ENCODE measurements at places on chromosomes 7 and 10.
A peak's percentile ranks its signal among the peaks of the same experiment; 100 is the strongest.

DNA sequence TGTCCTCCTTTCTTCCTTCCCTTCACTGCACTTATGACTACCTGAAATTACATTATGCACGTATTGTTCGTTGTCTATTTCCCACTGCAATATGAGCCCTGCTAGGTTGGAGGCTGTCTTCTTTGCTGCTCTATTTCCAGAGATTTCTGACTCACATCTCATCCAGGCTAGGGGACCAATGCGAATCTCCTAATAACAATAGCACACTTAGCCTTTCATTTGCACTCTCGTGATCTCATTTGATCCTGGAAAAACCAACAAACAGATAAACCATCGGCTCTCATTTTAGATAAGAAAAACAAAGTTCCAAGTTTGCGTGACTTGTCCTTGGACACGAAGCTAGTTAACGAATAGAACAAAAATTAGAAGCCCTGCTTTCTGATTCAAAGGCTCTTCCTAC is 1.4 kb downstream of the ZNF438 start:
- DNase-seq = peak; percentile 43

DNA sequence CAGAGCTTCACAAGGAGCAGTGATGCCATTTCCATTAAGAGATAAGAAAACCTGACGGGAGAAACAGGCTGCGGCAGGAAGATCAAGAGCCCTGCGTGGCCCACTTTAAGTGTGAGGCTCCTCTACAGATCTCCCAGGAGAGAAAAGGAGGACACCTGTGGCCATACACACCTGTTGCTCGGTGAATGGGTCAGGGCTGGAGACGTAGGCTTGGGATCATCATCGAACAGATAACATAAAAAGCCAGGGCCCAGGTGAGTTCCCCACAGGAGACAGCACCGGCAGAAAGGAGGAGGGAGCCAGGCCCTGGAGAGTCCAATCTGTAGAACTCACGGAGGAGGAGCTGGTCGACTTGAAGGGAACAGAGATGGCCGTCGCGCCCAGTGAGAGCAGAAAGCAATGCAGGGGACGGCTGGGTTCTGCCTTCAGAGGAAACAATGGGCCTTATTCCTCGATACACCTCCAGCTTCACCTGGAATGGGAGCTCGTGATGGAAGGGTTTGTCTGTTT is 556.8 kb downstream of the DNAJB6 start:
- no peak for DNase-seq

DNA sequence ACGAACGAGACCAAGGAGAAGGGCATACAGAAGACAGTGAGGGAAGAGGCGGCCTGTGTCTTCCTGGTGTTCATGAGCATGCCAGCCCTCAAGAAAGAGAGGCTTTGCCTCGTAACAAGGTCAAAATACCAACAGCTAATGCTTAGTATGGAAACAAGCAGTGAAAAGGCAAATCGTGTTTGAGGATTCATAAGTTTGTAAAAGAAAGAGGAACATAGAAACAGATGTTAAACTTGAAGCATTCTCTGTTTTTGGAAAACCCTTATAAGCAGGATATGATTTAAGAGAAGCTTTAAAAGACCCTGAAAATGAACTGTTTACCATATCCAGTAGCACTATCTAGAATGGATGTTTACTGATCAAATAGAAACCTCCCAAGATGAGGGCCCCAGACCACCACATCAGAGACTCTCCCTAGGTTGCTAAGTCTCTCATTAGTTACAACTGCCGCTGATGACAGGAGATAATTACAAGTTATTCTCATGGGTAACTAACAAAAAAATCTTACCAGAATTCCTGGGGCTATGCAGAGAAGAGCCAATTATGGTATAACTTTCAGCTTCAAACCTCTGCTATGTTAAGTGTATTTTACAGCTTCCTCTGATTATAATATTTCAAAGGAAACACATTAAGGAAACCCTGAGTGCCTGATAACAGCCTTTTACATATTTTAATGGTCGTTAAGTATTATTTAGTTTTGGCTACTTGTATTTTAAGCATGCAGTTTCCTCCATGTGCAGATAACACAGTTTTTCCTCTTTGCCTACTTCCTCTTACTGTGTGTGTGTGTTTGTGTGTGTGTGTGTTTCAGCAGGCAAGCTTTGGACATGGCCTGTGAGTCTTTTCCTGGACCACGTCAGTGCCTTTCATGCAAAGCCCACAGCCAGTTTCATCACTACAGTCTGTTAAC is 17.9 kb downstream of the JCAD start:
- no peak for DNase-seq

- DNase-seq = peak; percentile 39
These were observed 47.5 kb downstream of the CTBP2 start for GRCh38 chr10:125112697-125113494.

DNA sequence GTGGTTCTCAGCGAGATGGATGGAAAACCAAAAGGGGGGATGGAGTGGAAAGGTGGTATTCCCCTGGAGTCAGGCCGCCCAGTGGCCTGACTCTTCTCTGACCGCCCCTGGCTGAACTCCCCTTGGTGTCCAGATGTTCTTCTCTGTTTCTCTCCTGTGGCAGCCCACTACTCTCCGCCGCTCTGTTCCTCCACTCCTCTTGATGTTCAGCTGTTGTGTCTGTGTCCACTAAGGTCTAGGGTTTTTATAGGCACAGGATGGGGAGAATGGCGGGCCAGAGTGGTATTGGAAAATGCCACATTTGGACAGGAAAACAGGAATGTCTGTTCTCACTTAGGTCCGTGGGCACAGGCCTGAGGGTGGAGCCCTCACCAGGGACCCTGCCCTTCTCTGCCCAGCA is 954.3 kb upstream of the MBL2 start:
- no peak for DNase-seq

DNA sequence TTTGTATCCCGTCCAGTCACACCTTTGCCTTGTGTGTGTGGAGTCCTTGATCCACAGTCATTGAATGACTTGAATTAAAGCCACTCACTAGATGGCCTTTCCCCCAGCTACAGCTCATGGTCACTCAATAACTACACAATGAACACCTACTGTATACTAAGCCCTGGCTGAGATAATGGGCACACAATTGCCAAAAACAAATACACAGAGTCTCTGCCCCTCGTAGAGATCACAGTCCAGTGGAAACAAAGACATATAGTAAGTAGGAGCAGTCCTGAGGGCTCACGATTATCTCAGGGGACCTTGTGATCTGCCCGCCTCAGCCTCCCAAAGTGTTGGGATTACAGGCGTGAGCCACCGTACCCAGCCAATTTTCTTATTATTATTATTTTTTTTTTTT is 22.1 kb upstream of the DDIT4 start:
- no peak for DNase-seq

- DNase-seq = no peak
These were observed 112.0 kb downstream of the EBF3 start for GRCh38 chr10:129851941-129852640.

GRCh38 chr7:134731616-134732015 is 47.8 kb upstream of the CALD1 start:
- no peak for DNase-seq

GRCh38 chr7:74010407-74010806 is 17.6 kb upstream of the ELN start:
- DNase-seq = no peak

DNA sequence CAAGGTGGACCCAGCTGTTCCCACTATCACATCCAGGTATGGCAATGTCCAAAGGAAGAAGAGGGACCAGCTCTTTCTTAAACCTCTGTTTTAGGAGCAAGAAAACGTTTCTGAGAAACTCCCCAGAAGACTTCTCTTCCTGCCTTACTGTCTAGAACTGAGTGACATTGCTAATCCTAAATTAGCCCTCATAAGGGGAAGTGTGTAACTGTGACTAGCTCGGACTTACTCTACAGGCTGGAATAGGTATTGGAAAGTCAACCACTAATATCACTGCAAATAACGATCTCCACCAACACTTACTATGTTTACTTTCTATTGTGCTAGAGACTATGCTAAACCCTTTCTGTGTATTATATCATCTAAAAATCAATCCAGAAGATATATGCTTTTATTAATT is 49.9 kb upstream of the RELN start:
- DNase-seq = no peak

DNA sequence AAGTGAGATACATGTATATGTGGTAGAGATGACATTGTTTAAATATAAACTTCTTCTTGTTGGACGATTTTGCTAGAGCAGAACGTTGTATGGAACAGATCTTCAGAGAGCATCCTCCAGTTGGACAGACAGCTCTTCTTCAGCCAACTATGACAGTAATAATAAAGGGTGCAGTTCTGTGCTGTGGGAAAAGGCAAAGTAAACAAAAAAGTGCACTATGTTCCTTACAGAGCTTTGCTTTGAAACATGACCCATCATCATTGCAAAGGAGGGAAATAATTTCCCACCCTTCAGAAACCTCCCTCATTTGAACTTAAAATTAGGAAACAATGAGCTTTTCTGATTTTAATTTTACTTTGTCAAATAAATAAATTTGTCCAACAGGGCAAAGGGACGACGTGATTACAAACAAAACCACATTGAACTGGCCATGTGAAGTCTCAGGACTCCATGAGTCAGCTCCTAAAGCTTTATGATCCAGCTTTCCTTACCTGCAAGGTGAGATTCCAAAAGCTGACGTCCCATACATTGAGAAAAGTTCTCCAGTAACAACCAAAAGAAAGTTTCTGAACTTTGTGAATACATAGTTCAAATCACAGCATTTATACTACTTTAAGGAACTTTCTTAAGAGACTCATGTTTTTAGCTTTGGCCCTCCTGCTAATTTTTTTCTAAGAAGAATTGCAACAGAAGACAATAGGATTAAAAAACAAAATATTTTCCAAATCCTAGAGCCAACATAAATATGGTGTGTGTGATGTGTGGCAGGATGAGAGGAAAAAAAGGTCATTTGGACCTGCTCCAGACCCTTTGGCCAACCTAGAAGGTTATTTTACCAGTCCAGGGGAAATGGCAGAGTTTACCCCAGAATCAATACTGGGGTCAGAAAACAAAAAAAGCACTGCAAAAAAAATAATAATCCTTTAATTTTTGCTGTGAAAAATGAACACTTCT is 565.4 kb upstream of the NRP1 start:
- peak; percentile 59 for DNase-seq

- no peak for DNase-seq
These were observed 151.6 kb upstream of the SLC26A5 start for GRCh38 chr7:103597606-103598005.

- DNase-seq = peak; percentile 27
These were observed 236.9 kb downstream of the REEP3 start for GRCh38 chr10:63758080-63758479.
